ENCODE measurements at places on chromosomes 6 and 20.

DNA sequence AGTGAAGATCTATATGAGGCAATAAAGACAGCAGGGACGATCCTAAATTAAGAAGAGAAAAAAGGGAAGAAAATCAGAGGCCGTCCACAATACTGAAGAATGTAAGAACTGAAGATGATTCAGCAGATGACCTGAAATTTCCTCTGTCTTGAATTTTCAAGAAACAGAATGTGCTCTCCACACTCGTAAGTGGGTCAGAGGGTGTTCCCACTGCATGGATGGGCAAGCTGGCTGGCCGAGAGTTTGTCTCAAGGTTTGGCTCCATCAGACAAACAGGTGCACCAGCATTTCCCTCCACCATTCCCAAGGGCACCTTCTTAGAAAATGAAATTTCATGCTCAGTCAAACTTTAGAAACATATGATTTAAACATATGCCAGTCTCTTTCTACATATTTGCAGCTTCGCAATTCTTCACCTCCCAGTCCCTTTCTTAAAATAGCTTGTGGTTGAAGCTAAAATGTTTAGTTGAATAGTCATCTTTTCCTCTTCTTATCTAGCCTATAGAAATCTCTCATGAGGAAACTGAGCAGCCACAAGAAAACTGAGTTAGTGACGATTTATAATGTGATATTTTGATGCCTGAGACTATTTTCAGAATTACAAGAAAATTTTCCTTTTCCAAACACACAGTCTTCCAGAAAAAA is 576.4 kb downstream of the PRKN start:
- DNase-seq = no peak

DNA sequence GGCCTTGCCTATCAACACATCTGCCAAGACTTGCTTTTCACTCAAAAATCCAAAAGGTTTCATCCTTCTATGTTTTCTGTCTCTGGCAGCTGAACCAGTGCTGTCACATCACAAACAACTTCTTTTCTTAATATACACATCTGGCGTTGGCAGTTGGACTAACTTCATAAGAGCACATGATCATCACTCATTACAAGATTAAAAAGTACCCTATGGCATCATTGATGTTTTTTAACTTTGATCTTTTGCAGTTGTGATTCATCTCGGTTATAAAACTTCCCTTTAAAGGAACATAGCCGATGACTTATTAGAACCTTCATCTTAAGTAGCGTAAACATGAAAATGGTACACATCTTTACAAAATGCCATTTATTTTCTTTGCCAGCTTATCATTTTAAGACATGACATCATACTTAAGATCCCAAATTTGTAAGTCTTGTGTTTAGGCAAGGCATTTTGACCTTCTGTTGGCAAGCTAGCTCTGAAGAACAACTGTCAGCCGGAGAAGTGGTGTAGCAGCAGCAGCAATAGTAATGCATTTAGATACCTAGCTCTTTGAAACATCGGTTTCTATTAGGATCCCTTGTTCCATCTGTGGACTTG is 64.2 kb upstream of the SUPT3H start:
- no peak for DNase-seq

GRCh38 chr6:16400248-16400760 is 161.9 kb downstream of the GMPR start:
- DNase-seq = no peak

GRCh38 chr20:3651204-3651962 is 11.8 kb downstream of the GFRA4 start:
- no peak for DNase-seq
